ENCODE measurements at places on chromosomes 2 and 18.

- no peak for DNase-seq
Measured at GRCh38 chr2:2528846-2529245, 197.8 kb upstream of the MYT1L start.

- no peak for DNase-seq
Measured at GRCh38 chr2:120973196-120973595, 237.5 kb downstream of the GLI2 start.

DNA sequence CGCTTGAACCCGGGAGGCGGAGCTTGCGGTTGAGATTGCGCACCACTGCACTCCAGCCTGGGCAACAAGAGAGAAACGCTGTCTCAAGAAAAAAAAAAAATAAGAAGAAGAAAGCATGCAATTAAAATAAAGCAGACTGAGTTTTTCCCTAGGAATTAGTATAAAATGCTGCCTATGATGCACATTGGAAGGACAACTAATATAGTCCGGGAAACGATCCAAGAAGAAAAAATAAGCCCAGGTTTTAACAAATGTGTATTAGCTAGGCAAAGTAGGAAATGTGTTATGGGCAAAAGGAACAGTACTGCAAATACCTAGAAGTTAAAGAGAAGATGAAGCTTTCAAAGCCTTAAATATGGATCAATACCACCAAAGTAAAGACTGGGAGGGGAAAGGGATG lies 64.0 kb downstream of the SPIRE1 start:
- no peak for DNase-seq

DNA sequence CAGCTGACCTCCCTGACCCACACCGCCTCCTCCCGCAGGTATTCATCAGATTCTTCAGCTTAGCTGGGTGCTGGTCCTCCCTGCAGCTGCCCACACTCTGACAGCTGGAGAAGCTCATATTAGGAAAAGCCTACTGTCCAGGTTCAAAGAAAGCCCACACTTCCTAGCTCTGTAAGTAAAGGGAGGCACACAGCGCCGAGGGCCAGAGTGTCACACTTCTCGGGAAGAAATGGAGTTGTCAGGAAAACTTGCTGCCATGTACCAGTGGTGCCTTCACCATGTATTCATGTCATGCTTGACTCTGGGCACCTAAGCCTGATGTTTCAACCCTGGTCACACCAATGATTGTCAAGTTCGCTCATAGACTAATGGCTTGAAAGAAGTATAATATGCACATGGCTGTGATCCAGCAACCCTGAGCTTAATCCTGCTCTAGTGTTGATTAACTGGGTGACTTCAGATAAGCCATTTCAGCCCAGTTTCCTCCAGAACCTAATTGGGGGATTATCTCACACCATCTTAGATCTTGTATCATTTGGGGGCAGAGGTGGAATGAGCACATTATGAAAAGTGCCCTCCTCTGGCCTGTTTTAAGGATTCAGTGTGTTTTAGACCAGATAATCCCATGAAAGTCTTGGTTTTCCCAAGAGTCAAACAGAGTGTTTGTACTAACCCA lies 180.3 kb upstream of the PARD3B start:
- no peak for DNase-seq

DNA sequence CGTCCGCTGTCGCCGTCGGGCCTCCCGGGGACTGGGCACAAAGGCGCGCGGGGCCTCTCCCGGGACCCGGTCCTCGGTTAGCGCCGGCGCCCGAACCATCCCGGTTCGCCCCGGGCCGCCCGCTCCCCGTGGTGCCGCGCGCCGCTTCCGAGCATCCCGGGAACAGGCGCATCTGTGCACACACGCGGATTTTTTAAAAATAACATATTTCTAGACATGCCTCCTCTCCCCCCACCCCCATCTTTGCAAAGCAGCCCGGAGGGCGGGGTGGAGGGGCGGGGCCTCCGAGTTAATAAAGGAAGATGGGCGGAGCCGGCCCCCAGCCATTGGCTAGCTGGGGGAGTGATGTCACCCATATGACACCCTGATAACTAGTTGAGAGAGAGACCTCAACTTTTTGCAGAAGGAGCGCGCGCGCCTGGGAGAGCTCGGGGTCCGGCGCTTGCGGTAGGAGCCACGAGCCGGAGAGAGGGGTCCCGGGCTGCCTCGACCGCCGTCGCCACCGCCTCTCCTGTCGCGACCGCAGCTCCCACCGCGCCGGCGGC lies at the start of gene SOX11:
Gene SOX11 (plus strand): TSS at position 400 of the 545 bp plus-strand sequence. CDS start 338 bp downstream, outside the sequence.
- DNase-seq: no peak

DNA sequence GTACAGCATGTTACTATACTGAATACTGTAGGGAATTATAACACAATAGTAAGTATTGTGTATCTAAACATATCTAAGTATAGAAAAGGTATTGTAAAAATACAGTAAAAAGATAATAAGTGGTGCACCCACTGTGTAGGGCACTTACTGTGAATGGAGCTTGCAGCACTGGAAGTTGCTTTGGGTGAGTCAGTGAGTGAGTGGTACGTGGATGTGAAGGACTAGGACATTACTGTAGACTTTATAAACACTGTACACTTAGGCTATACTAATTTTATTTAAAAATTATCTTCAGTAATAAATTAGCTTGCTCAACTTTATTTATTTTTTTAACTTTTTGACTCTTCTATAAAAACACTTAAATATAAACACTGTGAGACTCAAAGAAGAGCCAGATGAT lies 82.6 kb downstream of the MTA3 start:
- no peak for DNase-seq

DNA sequence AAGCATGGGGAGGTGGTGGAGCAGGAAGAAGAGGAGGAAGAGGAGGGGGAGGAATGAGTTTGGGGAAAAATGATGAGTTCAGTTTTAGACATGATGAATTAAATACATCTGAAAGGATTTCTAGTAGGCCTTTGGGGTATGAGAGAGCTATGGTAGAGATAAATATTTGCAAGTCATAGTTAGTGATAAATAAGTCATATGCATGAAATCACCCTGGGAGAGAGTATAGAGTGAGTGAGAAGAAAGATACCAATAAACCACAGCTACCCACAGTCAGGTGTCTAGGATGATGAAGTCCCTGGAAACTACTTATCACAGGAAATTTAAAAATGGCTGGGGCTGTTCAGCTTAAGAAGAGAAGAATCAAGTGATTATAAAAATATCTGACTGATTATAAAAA lies 240.5 kb downstream of the RDH14 start:
- no peak for DNase-seq

DNA sequence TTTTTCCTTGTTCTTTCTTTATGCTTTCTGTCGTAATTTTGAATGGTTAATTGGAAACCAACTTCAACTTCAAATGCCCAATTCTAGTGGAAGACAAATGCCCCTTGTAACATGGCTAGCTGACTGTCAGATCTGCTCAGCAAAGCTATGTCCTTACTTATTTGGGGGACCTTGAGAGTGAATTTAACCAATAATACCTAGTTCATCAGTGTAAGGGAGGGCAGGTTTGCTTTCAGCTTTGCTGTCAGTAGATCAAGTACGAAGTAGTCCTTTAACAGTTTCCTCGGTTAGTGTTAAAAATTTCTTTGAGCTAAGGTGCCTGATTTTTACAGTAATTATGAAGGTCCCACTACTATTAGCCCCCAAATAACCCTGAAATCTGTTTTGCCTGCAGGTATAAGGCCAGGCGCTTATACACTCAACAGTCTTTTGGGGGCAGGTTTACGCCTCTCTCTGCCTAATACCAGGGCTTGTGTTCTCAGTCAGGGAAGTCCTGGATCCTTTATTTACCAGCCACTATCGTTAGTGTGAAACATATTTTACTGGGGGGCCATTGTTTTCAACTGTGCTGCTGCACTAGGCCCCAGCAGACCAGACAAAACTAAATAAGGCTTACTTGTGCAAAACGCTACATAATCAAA lies 165.1 kb upstream of the KCNJ3 start:
- no peak for DNase-seq
